ENCODE measurements at places on chromosomes 16 and 17. TPM values are rescaled to one million over a fixed set of nuclear protein-coding genes. Genes with fewer than 3 reads are reported as not detected.
A peak's percentile ranks its signal among the peaks of the same experiment; 100 is the strongest.

GRCh38 chr16:79301051-79301450 is 299.5 kb downstream of the MAF start:
- no peak for DNase-seq

DNA sequence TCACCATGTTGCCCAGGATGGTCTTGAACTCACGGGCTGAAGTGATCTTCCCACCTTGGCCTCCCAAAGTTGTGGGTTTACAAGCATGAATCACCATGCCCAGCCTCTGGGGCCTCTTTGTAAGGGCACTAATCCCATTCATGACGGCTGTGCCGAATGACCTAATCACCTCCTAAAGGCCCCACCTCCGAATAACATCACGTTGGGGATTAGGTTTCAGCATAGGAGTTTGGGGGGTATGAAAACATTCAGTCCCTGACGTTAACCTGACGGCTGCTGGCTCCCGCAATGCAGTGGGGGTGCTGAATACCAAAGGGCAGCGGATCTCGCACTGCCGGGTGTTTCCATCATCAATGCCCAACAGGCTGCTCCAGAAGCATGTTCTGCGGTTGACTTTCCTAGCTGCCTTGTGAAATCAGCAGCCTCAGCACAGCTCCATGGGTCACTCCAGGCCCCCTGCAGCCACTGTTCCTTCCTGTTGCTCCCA is 120.8 kb upstream of the SEC14L1 start:
- DNase-seq = no peak

DNA sequence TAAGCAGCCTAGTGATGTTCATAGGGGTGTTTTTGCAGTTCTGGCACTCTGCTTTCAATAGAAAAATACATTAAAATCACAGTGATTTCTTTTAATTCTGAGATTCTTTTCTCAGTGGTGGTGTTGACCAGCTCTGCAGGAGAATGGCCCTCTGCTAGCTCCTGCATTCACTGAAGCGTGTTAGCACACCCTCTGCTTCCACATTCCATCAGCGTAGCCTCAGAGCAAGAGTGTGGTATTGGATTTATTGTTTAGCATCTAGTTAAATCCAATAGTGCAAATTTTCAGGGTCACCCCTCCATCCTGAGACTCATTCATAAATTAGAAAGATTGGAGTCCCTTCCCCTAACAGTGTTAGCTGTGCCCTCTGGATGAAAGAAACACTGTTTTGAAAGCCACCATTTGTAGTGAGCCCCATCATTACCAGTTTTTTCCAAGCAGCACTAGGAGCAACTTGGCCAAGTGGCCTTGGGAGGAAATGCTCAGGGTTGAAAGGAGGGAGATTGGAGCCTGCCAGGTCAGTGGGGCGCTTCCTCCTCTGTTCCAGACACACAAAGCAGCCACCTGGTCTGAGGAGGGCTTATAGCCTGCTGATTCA is 45.7 kb downstream of the B9D1 start:
- no peak for DNase-seq

- peak; percentile 50 for DNase-seq
Observed at GRCh38 chr17:7479213-7480088, at the start of gene ZBTB4. ZBTB4 (minus strand) TSS chr17:7479631; CDS start chr17:7466801, 12,830 bp downstream.

Gene ZFP3
- total RNA-seq = 6.2 TPM

DNA sequence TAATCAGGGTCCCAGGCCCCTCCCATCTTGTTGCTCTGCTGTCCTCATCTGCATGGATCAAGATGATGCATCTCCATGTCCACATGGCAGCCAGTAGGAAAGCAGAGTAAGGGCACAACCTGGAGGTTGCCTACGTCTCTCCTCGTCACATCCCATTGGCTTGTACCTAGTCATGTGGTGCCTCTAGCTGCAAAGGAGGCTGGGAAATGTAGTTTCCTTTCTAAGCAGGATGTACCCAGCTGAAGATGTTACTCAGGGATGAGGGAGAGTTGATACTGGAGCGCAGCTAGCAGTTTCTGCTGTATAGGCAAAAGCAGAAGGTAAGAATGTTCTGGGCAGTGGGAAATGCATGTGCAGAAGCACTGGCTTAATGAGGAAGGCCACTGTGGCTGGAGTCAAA is 20.8 kb downstream of the ABCC1 start:
- no peak for DNase-seq

- peak; percentile 47 for DNase-seq
Observed at GRCh38 chr17:1511290-1511689, 5.1 kb downstream of the INPP5K start.

- peak; percentile 76 for DNase-seq
Observed at GRCh38 chr17:17356149-17356930, 53.2 kb downstream of the NT5M start.

- DNase-seq = no peak
Observed at GRCh38 chr17:80303824-80304223, 43.2 kb downstream of the RNF213 start.

DNA sequence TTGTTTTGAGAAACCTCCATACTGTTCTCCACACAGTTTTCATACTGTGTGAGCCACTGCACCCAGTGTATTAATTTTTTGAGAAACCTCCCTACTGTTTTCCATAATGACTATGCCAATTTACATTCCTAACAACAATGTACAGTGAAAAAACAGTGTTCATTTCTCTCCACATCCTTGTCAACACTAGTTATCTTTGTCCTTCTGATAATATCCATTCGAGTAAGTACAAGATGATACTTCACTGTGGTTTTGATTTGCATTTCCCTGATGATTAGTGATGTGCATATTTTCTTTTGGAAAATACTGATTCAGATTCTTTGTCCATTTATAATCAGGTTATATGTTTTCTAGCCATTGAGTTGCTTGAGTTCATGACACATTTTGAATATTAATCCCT is 462.0 kb downstream of the CDH11 start:
- no peak for DNase-seq

Gene TERB1
- 0.22 TPM for total RNA-seq

Gene TUFM
- total RNA-seq = 427 TPM

DNA sequence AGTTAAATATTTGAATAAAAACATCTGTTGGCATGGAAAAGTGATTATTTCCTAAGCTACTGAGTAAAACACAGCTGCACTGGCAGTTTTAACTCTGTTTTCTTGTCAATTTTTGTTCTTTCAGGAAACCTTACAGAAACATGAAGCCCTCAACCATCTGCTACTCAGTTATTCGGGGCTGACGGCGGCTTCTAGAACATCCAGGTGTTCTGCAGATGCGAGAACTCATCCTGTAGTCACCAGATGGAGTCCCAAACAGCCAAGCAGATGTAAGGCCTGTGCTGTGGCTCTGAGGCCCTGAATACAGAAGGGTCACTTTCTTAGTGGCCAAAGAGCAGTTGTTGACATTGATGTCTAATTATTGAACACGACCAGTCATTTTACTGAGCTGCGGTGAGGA is 15.5 kb downstream of the ARSG start:
- no peak for DNase-seq

All from colonic mucosa (tissue), 4 donors.